ENCODE measurements at places on chromosomes 12 and 14. TPM values are rescaled to one million over a fixed set of nuclear protein-coding genes. Genes with fewer than 3 reads are reported as not detected.

- DNase-seq: no peak
Observed at GRCh38 chr14:66009089-66009488, 477.1 kb upstream of the CCDC196 start.

- no peak for DNase-seq
Observed at GRCh38 chr12:90211017-90211416, 502.4 kb upstream of the ATP2B1 start.

DNA sequence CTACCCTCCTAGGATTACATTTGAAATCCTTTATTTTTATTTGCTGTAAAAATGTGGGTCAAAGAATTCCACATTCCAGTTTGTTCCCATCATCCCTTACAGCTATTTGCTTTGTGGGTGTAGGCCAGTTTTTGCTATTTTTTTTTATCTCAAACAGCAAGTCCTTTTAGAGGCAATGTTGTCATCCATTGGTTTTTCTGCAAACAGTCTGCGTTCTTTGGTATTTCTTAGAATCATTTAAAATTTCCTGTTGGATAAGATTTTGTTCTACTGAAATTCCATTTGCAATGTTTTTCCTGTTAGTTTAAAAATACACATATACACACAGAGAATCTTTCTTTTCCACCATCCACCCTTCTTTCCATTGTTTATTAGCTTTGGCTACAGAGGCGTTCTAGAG lies 53.3 kb upstream of the STK38L start:
- no peak for DNase-seq

DNA sequence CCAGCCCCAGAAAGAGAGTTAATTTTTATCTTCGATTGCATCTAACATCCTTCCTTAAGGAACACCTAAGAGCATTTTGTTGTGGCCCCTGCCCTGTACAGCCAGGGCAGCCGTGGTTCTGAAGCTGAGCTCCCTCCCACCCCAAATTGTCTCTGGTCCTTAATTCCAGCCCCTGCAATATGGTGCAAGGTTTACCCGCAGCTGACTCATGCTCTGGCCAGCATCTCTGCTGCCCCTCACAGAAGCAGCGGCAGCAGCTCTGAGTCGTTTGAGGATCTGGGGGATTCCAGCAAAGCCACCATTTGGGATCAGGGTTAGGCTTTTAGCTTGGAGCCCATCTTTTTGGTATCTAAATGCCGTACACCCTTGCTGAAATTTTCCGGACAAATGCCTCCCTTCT lies 3.3 kb downstream of the DLK1 start:
- no peak for DNase-seq

Gene MUCL1
- total RNA-seq: not detected
